ENCODE measurements at places on chromosomes 4 and X. TPM values are rescaled to one million over a fixed set of nuclear protein-coding genes. Genes with fewer than 3 reads are reported as not detected.

The CCDC158 gene
- not detected for polyA plus RNA-seq

The ERAS gene
- polyA plus RNA-seq: 0.12 TPM

The ABCD1 gene
- 1.8 TPM for polyA plus RNA-seq

The REPS2 gene
- 2.4 TPM for polyA plus RNA-seq

GRCh38 chrX:31329298-31329697 is 257.5 kb upstream of the FTHL17 start:
- no peak overlapping the region for H3K27ac ChIP-seq
- H3K4me1 ChIP-seq: no peaks in the 10 kb centered on the region
- no peak overlapping the region for H3K4me3 ChIP-seq
- DNase-seq: no peak

DNA sequence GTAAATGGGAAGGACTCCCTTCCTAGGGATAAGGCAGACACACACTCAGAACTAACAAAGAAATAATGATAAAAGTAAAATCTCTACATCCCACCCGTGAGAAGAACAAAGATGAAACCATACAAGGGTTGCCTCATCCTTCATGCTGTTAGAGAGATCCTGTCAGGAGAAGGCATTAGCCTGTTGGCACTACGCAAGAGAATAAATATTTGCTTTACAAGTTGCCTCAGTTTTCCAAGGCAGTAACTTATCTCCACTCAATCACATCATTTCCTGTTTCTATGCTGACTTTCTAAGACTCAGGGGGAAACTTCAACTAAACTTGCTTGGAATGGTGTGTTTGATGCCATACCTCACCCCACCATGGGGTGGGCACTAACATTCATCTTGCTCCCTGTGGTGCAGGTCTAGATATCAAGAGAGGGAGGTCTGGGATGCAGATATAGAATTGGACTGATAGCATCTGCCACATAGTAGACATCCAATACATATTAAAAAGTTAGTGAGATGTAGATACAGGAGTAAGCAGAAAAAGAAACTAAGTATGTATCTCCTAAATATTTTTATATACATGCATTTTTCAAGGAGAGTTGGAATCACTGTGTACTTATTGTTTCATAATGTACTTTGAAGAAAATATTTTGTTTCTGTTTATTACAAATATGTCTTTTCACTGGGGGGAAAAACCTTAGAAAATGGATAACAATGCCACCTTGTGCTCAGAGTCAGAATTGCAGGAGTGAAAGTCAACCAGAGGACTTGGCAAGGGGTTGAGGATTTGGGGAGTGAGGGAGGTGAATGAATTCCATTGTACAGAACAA is 57.2 kb upstream of the BEX4 start:
- no peaks in the 10 kb centered on the region for H3K4me1 ChIP-seq
- H3K4me3 ChIP-seq: no peak overlapping the region
- no peak for DNase-seq
- H3K27ac ChIP-seq: no peak overlapping the region
- H3K27me3 ChIP-seq: no peaks in the 10 kb centered on the region
- H3K36me3 ChIP-seq: no peaks in the 10 kb centered on the region

DNA sequence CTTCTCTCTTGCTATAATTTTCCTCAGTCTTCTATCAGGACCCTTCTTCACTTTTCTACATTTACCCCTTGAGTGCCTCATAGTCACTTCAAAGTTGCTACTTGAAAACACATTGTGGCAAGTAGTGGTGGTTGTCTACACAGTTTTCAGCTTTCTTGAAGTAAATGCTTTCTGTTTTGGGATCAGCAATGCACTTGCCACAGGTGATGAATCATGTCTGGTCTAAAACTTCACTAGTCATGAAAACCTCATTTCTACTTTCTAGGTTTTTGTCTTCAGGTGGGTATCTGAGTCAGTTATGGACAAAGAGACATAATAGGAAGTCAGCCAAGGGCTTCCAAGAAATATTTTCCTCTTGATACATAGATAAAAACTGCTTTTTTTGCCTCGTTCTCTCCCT is 359.2 kb downstream of the CCSER1 start:
- no peak overlapping the region for H3K4me3 ChIP-seq
- no peaks in the 10 kb centered on the region for H3K4me1 ChIP-seq
- no peak for DNase-seq
- no peak overlapping the region for H3K27ac ChIP-seq
- no peaks in the 10 kb centered on the region for H3K36me3 ChIP-seq
- no peaks in the 10 kb centered on the region for H3K27me3 ChIP-seq

GRCh38 chr4:85720735-85721134 is 245.8 kb downstream of the ARHGAP24 start:
- H3K4me1 ChIP-seq: no peaks in the 10 kb centered on the region
- DNase-seq: no peak
- H3K27ac ChIP-seq: no peak overlapping the region
- no peaks in the 10 kb centered on the region for H3K36me3 ChIP-seq
- no peak overlapping the region for H3K4me3 ChIP-seq

DNA sequence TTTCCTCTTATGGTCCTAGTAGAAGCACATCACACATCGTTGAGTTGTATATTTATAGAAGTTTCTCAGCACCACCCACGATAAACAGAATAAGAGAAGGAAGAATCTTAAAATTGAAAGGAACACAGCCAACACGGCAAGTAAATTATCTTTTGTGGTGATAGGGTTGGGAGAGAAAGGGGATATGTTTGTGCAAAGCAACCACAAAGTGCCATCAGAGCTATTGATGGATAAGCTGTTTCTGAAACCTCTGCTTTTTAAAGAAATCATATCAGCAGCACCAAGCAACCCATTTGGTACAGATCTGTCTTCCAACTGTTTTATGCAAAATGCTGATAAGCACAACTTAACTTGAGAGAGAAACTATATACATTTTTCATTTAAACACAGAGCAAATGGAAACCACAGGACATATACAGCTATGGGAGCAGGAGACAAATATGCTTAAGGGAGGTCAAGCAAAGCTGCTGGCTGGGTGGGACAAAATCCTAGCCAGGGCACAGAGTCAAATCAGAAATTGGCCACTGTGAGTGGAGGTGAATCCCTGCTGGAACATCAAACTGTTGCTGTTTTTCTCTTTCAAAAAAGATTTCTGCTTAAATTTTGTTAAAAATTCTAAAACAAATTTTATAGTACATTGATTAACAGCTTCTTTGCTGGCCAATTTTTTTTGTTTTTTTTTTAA is 194.0 kb upstream of the HHIP start:
- H3K36me3 ChIP-seq: no peaks in the 10 kb centered on the region
- DNase-seq: no peak
- no peaks in the 10 kb centered on the region for H3K4me1 ChIP-seq
- H3K4me3 ChIP-seq: no peak overlapping the region

DNA sequence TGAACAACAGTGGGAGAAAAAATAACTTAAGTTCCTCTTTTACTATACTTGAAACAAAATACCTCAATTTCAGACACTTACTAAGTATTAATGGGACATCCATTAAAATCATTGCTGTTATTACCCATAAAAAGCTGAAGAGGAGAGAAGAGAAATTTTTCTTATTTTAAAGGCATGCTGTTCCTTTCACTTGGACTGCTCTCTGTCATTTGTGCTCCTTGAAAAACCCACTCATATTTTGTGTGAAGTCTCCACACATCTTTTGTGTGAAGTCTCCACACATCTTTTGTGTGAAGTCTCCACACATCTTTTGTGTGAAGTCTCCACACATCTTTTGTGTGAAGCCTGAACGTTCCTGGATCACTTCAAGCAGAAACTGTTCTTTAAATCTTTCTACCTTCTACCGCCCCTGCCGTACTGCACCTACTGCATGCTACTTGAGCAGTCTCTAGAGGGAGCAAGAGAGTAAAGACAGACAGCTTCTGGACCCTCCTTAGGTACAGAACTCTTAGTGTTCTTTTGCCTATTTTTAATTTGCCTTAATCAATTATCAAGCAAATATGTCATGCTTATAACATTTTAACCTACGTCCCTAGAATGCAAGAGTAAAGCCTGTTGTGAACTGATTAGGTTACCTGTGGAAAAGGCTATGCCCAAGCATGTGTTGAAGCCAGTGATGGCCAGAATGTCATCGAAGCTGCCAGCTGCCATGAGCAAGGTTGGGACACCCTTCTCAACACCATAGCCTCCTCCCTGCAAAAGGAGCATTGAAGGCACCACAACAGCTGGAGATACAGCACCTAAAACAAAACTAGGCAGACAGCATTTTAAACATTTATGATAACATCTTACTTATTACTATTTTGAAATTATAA is 27.1 kb upstream of the SLC9B1 start:
- no peaks in the 10 kb centered on the region for H3K36me3 ChIP-seq
- no peak for DNase-seq
- no peaks in the 10 kb centered on the region for H3K4me1 ChIP-seq
- H3K4me3 ChIP-seq: no peak overlapping the region
- H3K27me3 ChIP-seq: no peaks in the 10 kb centered on the region
- H3K27ac ChIP-seq: no peak overlapping the region

- no peak overlapping the region for H3K4me3 ChIP-seq
- H3K27me3 ChIP-seq: no peaks in the 10 kb centered on the region
- no peaks in the 10 kb centered on the region for H3K4me1 ChIP-seq
- H3K36me3 ChIP-seq: no peaks in the 10 kb centered on the region
Observed at GRCh38 chr4:109945056-109945455, 32.4 kb downstream of the EGF start.

DNA sequence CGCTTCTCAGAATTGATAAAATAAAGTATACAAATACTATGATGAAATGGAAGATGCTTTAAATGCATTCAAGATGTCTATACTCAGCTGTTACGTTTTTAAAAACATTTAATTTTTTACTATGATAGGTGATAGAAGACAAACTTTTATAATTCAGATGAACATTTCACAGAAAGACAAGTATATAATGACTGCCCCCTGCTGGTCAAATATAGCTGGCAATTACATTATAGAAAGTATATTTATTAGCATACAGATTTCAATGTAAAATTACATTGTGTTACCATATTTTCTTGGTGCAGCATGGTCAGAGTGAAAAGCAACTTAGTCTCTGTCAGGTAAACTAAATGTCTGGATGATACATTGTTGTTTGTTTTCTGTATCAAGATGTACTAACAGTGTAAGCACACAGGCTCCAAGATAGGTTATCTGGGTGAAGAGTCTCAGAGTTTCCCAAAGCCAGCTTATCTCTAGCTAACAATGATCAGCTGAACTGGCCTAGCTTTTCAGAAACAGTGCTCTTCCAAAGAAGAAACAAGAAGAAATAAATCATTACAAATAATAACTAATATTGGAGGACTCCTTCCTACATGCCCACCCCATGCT is 54.1 kb downstream of the SRPX start:
- no peak overlapping the region for H3K27ac ChIP-seq
- no peak for DNase-seq
- H3K4me3 ChIP-seq: no peak overlapping the region
- H3K4me1 ChIP-seq: no peaks in the 10 kb centered on the region
- H3K36me3 ChIP-seq: no peaks in the 10 kb centered on the region
- H3K27me3 ChIP-seq: no peaks in the 10 kb centered on the region

- no peak for DNase-seq
- H3K27me3 ChIP-seq: no peaks in the 10 kb centered on the region
- H3K4me1 ChIP-seq: no peaks in the 10 kb centered on the region
- H3K27ac ChIP-seq: no peak overlapping the region
- H3K36me3 ChIP-seq: no peaks in the 10 kb centered on the region
- H3K4me3 ChIP-seq: no peak overlapping the region
Observed at GRCh38 chrX:8743126-8743732, 11.3 kb upstream of the ANOS1 start.

DNA sequence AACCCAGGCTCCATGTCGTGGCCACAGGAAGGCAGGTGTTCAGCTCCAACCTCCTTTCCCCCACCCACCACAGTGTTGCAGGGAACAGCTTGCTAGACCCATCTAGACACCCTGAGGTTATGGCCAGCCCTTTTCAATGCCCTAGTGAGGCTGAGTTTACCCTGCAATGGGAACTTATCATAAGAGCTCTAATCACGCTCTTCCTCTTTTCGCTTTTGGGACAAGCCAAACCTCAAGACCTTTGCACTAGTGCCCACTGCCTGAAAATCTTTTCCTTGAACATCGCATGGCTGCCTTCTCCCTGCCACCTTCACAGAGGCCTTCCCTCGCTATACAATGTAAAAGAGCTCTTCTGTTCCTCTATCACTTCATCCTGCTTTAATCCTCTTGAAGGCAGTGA is 2.4 kb upstream of the FGFBP2 start:
- H3K4me1 ChIP-seq: no peaks in the 10 kb centered on the region
- no peaks in the 10 kb centered on the region for H3K27me3 ChIP-seq
- H3K4me3 ChIP-seq: no peak overlapping the region
- no peak overlapping the region for H3K27ac ChIP-seq
- no peaks in the 10 kb centered on the region for H3K36me3 ChIP-seq

- no peak for DNase-seq
- no peaks in the 10 kb centered on the region for H3K36me3 ChIP-seq
- no peak overlapping the region for H3K4me3 ChIP-seq
- H3K4me1 ChIP-seq: no peaks in the 10 kb centered on the region
Observed at GRCh38 chrX:145727476-145727875, 90.2 kb upstream of the SLITRK2 start.

- H3K4me3 ChIP-seq: no peak overlapping the region
- DNase-seq: no peak
- H3K4me1 ChIP-seq: no peaks in the 10 kb centered on the region
- no peaks in the 10 kb centered on the region for H3K27me3 ChIP-seq
Observed at GRCh38 chr4:169899295-169899694, 126.9 kb downstream of the MFAP3L start.

DNA sequence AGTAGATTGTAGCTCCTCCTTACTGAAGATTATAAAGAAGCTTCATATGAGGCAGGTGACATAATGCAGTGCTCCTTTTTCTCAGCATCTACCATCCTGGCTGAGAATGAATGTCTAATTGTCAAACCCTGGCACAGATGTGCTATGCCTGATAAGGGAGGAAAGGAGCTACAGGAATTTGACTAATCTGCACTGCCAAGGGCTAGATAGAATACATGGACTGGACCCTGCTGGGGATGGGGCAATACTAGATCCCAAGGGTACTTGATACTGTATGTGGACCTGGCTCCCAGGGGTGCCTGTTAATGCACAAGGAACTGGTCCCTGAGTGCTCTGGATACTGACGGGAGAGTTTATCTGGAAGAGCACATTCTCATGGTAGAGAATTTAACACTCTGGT is 362.2 kb upstream of the EMCN start:
- H3K36me3 ChIP-seq: no peaks in the 10 kb centered on the region
- no peaks in the 10 kb centered on the region for H3K4me1 ChIP-seq
- no peak overlapping the region for H3K27ac ChIP-seq
- H3K4me3 ChIP-seq: no peak overlapping the region
- no peaks in the 10 kb centered on the region for H3K27me3 ChIP-seq

GRCh38 chr4:113849771-113850170 is 88.2 kb upstream of the CAMK2D start:
- no peak overlapping the region for H3K27ac ChIP-seq
- H3K27me3 ChIP-seq: no peaks in the 10 kb centered on the region
- H3K4me3 ChIP-seq: no peak overlapping the region
- no peaks in the 10 kb centered on the region for H3K36me3 ChIP-seq
- no peak for DNase-seq

GRCh38 chrX:137425273-137425902 is 140.5 kb upstream of the ZIC3 start:
- H3K36me3 ChIP-seq: no peaks in the 10 kb centered on the region
- H3K27ac ChIP-seq: no peak overlapping the region
- peaks cover 55% of the 10 kb centered on the region for H3K27me3 ChIP-seq
